ENCODE measurements at places on chromosomes 3 and 15.
A peak's percentile ranks its signal among the peaks of the same experiment; 100 is the strongest.

- peak; percentile 23 for DNase-seq
These were observed 33.3 kb downstream of the DET1 start for GRCh38 chr15:88513195-88513594.

GRCh38 chr3:197880491-197881269 lies 69.3 kb upstream of the RPL35A start:
- DNase-seq, result no peak

DNA sequence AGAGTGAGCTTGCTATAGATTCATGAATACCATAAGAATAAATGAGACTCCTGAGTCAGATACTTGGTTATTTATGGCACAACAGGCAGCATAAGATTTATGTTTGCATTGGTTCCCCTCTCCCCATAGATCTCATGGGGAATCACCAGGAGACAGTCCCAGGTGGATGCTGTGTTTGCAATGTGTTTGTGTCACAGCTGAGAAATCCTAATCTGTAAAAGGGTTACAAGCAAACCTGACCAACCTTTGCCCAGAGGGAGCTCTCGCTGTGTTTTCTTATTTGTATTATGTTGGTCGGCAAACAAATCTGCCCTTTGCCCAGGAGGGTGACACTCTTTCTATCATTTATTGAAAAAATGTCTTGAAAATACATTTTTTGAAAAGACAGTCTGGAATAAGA lies 236.2 kb downstream of the ZPLD1 start:
- no peak for DNase-seq

- DNase-seq, result no peak
These were observed 432.8 kb downstream of the MAGI1 start for GRCh38 chr3:65605876-65606432.

DNA sequence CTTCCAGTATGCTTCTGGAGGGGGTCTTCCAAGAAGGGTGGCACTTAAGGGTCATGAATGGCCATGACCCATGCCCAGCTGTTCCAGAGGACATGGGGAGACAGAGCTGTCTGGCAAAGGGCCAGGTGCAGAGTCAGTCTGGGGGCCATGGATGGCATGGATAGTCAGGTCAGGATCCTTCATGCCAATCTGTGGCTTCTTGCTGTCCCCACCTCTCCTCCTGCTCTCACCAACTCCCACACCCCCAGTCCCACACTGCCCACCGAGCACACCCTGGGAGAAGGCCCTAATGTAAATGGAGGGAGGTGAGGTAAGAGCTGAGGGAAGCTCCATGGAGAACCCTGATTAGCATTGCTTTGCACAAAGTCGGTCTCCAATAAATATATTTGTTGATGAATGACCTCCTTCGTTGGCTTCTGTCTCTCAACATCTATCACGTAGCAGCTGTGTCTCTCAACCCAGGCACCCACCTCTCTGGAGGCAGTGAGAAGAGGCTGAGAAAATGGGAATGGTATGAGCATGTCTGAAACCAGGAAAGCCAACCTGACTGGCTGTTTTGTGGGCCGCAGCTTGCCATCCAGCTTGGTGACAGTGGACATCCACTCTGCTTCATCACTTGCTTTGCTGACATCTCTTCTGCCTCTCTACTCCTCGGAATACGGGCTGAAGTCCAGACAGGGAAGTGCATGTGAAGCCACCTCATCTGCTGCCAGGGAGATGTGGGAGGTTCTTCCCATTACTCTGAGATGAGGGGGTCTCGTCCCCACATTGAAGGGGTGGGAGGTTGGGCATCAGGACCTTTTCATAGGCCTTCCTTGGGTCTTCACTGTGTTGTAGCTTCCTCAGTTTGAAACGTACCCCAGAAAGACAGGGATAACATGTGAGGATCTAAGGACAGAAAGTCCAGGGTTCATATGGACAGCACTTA lies 37.7 kb upstream of the RAB6B start:
- DNase-seq, result no peak

- no peak for DNase-seq
These were observed 507 bp upstream of the JMJD7 start for GRCh38 chr15:41827290-41827879.

GRCh38 chr15:51634591-51635198 lies 12.1 kb upstream of the DMXL2 start:
- no peak for DNase-seq

GRCh38 chr3:141306922-141307321 lies 61.4 kb upstream of the ZBTB38 start:
- no peak for DNase-seq

GRCh38 chr3:104273046-104273649 lies 1093.6 kb upstream of the ALCAM start:
- peak; percentile 11 for DNase-seq

Data from SW480 (cell line).